ENCODE measurements at places on chromosomes 4 and X. TPM values are rescaled to one million over a fixed set of nuclear protein-coding genes. Genes with fewer than 3 reads are reported as not detected.

The MAGEB17 gene
- 0.21 TPM for total RNA-seq

DNA sequence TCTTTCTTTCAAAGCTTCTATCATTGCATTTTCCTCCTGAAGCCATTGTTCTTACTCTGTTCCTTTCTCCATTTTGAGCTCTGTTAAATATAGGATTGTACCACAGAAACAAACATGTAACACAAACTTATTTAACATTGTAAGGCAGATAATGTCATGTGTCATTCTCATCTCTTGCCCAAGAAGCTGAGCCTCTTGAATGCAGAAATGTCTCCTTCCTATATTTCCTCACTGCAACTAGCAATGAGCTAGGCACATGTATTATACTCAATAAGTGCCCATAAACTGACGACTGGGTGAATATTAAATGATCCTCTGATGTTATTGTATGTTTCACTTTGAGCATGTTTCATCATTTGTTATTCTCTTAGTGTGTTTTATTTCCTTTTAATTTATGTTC lies 56.7 kb upstream of the SLC7A11 start:
- H3K27me3 ChIP-seq: no peaks in the 10 kb centered on the region
- no peak overlapping the region for H3K4me3 ChIP-seq
- H3K27ac ChIP-seq: no peak overlapping the region
- H3K36me3 ChIP-seq: no peaks in the 10 kb centered on the region
- H3K4me1 ChIP-seq: no peaks in the 10 kb centered on the region

- H3K27ac ChIP-seq: no peak overlapping the region
- no peaks in the 10 kb centered on the region for H3K36me3 ChIP-seq
- H3K4me1 ChIP-seq: peaks cover 23% of the 10 kb centered on the region
- no peak overlapping the region for H3K4me3 ChIP-seq
These were observed 166.1 kb downstream of the AFAP1 start for GRCh38 chr4:7773401-7774180.

GRCh38 chr4:93897559-93897958 lies 69.0 kb downstream of the ATOH1 start:
- H3K36me3 ChIP-seq: no peaks in the 10 kb centered on the region
- no peak overlapping the region for H3K4me3 ChIP-seq
- no peaks in the 10 kb centered on the region for H3K27me3 ChIP-seq
- no peak overlapping the region for H3K27ac ChIP-seq
- H3K4me1 ChIP-seq: no peaks in the 10 kb centered on the region

GRCh38 chr4:8580321-8581093 lies at the start of gene GPR78:
TSS of gene GPR78 (plus strand) at chr4:8580392. CDS start at chr4:8580983, 591 bp downstream.
- no peaks in the 10 kb centered on the region for H3K4me1 ChIP-seq
- no peak within 1 kb of the TSS for H3K27ac ChIP-seq
- DNase-seq: no peak
- no peaks in the 10 kb centered on the region for H3K36me3 ChIP-seq
- no peaks in the 10 kb centered on the region for H3K27me3 ChIP-seq

DNA sequence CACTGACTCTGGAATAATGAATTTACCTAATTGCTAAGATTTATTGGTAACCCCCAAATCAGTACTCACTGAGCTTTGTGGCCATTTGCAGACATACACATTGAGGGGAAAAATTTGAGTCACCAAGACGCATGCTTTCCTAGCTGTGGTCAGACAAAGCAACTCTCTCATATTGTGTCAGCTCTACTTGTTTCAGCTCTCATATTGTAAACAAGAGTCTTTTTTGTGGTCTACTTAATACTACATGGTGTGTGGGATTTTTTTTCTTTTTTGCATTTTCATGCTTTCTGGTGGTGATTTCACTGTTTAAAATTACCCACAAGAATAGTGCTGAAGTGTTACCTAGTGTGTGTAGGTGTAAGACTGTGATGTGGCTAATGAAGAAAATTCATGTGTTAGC lies 428.2 kb upstream of the GALNT7 start:
- no peak for DNase-seq
- H3K4me1 ChIP-seq: no peaks in the 10 kb centered on the region
- H3K36me3 ChIP-seq: no peaks in the 10 kb centered on the region
- H3K27me3 ChIP-seq: no peaks in the 10 kb centered on the region

- no peak for DNase-seq
- no peak overlapping the region for H3K4me3 ChIP-seq
- no peak overlapping the region for H3K27ac ChIP-seq
- no peaks in the 10 kb centered on the region for H3K4me1 ChIP-seq
- no peaks in the 10 kb centered on the region for H3K36me3 ChIP-seq
These were observed 52.1 kb downstream of the IDS start for GRCh38 chrX:149453030-149453429.

GRCh38 chr4:177228599-177228998 lies 81.1 kb upstream of the NEIL3 start:
- H3K36me3 ChIP-seq: no peaks in the 10 kb centered on the region
- H3K27me3 ChIP-seq: no peaks in the 10 kb centered on the region
- no peaks in the 10 kb centered on the region for H3K4me1 ChIP-seq
- no peak overlapping the region for H3K4me3 ChIP-seq
- no peak overlapping the region for H3K27ac ChIP-seq
- no peak for DNase-seq

DNA sequence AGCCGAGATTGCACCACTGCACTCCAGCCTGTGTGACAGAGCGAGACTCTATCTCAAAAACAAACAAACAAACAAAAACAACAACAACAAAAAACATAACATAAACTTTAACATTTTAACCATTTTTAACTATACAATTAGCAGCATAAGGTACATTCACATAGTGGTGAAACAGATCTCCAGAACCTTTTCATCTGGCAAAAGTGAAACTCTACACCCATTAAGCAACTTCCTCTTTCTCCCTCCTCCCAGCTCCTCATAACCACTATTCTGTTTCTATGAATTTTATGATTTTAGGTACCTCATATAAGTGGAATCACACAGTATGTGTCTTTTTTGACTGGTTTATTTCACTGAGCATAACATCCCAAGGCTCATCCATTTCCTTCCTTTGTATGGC lies 103.6 kb downstream of the FAM13A start:
- no peak overlapping the region for H3K4me3 ChIP-seq
- no peaks in the 10 kb centered on the region for H3K36me3 ChIP-seq
- peak; percentile 4 for DNase-seq
- no peaks in the 10 kb centered on the region for H3K27me3 ChIP-seq

GRCh38 chr4:82773057-82773456 lies 25.5 kb downstream of the SCD5 start:
- no peak overlapping the region for H3K4me3 ChIP-seq
- no peaks in the 10 kb centered on the region for H3K27me3 ChIP-seq
- DNase-seq: no peak
- H3K27ac ChIP-seq: no peak overlapping the region

The USP17L11 gene
- total RNA-seq: 0.28 TPM

GRCh38 chr4:43716721-43717395 lies 731.8 kb downstream of the KCTD8 start:
- no peaks in the 10 kb centered on the region for H3K4me1 ChIP-seq
- H3K4me3 ChIP-seq: no peak overlapping the region
- H3K27me3 ChIP-seq: no peaks in the 10 kb centered on the region
- H3K27ac ChIP-seq: no peak overlapping the region

- H3K27ac ChIP-seq: no peak overlapping the region
- DNase-seq: no peak
- H3K36me3 ChIP-seq: no peaks in the 10 kb centered on the region
- H3K4me1 ChIP-seq: peaks cover 30% of the 10 kb centered on the region
- no peaks in the 10 kb centered on the region for H3K27me3 ChIP-seq
- no peak overlapping the region for H3K4me3 ChIP-seq
These were observed 18.5 kb downstream of the VSIG4 start for GRCh38 chrX:66021401-66021764.

GRCh38 chr4:76952656-76953582 lies 3.4 kb downstream of the SEPTIN11 start:
- no peak for DNase-seq
- peak overlapping the region; percentile 95 for H3K4me3 ChIP-seq
- no peaks in the 10 kb centered on the region for H3K36me3 ChIP-seq
- no peaks in the 10 kb centered on the region for H3K27me3 ChIP-seq
- peaks cover 14% of the 10 kb centered on the region for H3K4me1 ChIP-seq
- H3K27ac ChIP-seq: 0 out of 2 replicates have a peak overlapping the region, but pooled peaks have one; percentile 39

The GRK4 gene
- total RNA-seq: 3.0 TPM

The SPATA18 gene
- 3.5 TPM for total RNA-seq

DNA sequence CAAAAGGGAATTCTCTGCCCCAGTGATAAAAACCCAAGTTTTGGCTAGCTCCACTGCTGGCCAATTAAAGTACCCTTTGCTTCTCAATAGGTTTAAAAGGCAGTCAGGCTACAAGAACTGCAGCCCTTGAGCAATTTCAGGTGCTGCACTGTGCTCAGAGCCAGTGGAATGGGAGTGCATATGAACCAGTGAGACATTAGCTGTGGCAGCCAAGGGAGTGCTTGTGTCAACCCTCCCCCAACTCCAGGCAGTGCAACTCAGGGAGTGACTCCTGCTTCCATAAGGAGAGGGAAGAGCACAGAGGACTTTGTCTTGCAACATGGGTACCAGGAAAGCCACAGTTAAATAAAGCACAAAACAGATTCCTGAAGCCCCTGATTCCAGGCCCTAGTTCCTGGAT lies 61.6 kb upstream of the VAMP7 start:
- H3K4me1 ChIP-seq: no peaks in the 10 kb centered on the region
- DNase-seq: no peak
- no peak overlapping the region for H3K27ac ChIP-seq

The CLGN gene
- 0.64 TPM for total RNA-seq

The BCORL1 gene
- total RNA-seq: 6.1 TPM

GRCh38 chrX:128464116-128464515 lies 411.9 kb upstream of the ACTRT1 start:
- no peaks in the 10 kb centered on the region for H3K36me3 ChIP-seq
- no peak overlapping the region for H3K27ac ChIP-seq
- DNase-seq: no peak
- H3K4me3 ChIP-seq: no peak overlapping the region
- H3K4me1 ChIP-seq: no peaks in the 10 kb centered on the region
- H3K27me3 ChIP-seq: no peaks in the 10 kb centered on the region

- no peak overlapping the region for H3K4me3 ChIP-seq
- H3K27me3 ChIP-seq: no peaks in the 10 kb centered on the region
- DNase-seq: no peak
- H3K4me1 ChIP-seq: no peaks in the 10 kb centered on the region
- H3K36me3 ChIP-seq: no peaks in the 10 kb centered on the region
These were observed 62.7 kb downstream of the SHROOM2 start for GRCh38 chrX:9848718-9849479.

GRCh38 chr4:146485968-146486367 lies 35.8 kb downstream of the SLC10A7 start:
- H3K4me3 ChIP-seq: no peak overlapping the region
- no peaks in the 10 kb centered on the region for H3K27me3 ChIP-seq
- H3K4me1 ChIP-seq: peaks cover 14% of the 10 kb centered on the region
- no peak overlapping the region for H3K27ac ChIP-seq
- no peak for DNase-seq

The NAP1L5 gene
- 2.9 TPM for total RNA-seq

GRCh38 chr4:131248314-131248713 lies 1900.8 kb upstream of the PCDH10 start:
- no peak overlapping the region for H3K4me3 ChIP-seq
- DNase-seq: no peak
- H3K27ac ChIP-seq: no peak overlapping the region
- no peaks in the 10 kb centered on the region for H3K36me3 ChIP-seq
- no peaks in the 10 kb centered on the region for H3K27me3 ChIP-seq

- H3K36me3 ChIP-seq: no peaks in the 10 kb centered on the region
- no peaks in the 10 kb centered on the region for H3K4me1 ChIP-seq
- no peak overlapping the region for H3K27ac ChIP-seq
- no peak for DNase-seq
These were observed 4.3 kb downstream of the TMPRSS11E start for GRCh38 chr4:68451246-68452211.

DNA sequence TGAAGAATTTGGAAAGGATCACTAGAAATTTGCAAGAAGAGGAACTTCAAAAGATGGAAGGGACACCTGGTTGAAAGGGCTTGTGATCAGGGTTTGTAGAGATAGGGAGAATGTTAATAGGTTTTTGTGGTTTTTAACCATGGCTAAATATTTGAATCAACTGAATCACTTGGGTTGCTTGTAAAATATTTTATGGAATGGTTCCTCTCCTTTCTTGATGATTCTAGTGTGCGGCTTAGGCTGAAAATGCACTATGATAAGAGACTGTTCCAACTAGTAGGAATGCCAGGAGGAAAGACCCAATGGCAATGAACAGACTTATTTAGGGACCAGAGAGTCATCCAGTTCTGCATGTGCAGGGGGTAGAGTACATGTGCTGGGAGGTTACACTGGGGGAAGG lies 408.2 kb downstream of the ARHGAP24 start:
- no peak overlapping the region for H3K27ac ChIP-seq
- no peaks in the 10 kb centered on the region for H3K27me3 ChIP-seq
- no peaks in the 10 kb centered on the region for H3K36me3 ChIP-seq
- no peaks in the 10 kb centered on the region for H3K4me1 ChIP-seq
- no peak for DNase-seq

GRCh38 chr4:139617702-139618490 lies 47.7 kb upstream of the MGST2 start:
- H3K4me1 ChIP-seq: no peaks in the 10 kb centered on the region
- no peak overlapping the region for H3K27ac ChIP-seq
- no peak overlapping the region for H3K4me3 ChIP-seq
- H3K27me3 ChIP-seq: no peaks in the 10 kb centered on the region
- no peak for DNase-seq

GRCh38 chr4:97305351-97305750 lies 837.9 kb downstream of the STPG2 start:
- no peak overlapping the region for H3K27ac ChIP-seq
- H3K4me1 ChIP-seq: no peaks in the 10 kb centered on the region
- H3K36me3 ChIP-seq: no peaks in the 10 kb centered on the region
- DNase-seq: no peak
- H3K27me3 ChIP-seq: no peaks in the 10 kb centered on the region
- H3K4me3 ChIP-seq: no peak overlapping the region

- DNase-seq: no peak
- no peaks in the 10 kb centered on the region for H3K36me3 ChIP-seq
- H3K4me1 ChIP-seq: no peaks in the 10 kb centered on the region
These were observed 7.0 kb upstream of the FGFBP1 start for GRCh38 chr4:15945516-15945915.

DNA sequence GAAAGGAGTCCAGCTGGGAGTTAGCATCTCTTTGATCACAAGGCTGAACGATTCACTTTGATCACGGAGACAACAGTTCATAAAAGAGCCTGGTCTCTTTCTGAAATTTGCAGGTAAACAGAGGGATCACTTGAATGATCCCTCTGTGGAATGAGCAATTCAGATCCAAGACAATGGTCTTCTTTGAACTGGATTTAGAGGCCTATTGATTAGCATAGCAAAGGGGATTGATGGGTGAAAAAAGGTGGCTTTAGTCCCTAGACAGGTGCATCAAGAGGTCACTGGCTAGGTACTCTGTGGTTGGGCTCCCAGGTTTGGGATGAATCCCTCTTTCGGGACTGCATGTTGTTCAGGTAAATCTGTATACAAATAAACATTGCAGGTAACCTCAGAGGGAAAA lies 223.8 kb upstream of the TAPT1 start:
- no peak overlapping the region for H3K27ac ChIP-seq
- H3K4me1 ChIP-seq: no peaks in the 10 kb centered on the region

DNA sequence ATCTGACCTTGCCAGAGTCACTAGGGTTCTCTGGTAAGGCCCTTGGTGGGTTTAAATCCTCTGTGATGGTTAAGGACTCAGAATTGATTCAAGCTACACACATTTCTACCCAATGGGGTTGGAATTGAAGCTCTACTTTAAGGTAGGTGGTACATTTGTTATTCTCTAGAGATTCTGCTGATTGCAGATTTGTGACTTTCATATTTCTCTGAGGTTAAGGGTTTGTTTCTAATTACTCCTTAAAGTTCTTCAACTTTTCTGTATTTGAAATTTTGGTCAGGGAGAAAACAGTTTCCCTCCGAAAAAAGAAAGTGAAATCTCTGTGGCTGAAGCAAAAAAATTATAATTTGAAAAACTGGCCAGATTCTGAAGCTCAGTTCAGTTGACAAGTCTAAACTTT lies 25.8 kb upstream of the USP46 start:
- peaks cover 11% of the 10 kb centered on the region for H3K4me1 ChIP-seq
- H3K27ac ChIP-seq: peak overlapping the region; percentile 62
- peak overlapping the region; percentile 21 for H3K4me3 ChIP-seq
- no peaks in the 10 kb centered on the region for H3K27me3 ChIP-seq
- no peak for DNase-seq

Data from GM12878 (cell line).